ENCODE measurements at places on chromosomes 16 and 17. TPM values are rescaled to one million over a fixed set of nuclear protein-coding genes. Genes with fewer than 3 reads are reported as not detected.

Gene LHX1
- total RNA-seq, result not detected

DNA sequence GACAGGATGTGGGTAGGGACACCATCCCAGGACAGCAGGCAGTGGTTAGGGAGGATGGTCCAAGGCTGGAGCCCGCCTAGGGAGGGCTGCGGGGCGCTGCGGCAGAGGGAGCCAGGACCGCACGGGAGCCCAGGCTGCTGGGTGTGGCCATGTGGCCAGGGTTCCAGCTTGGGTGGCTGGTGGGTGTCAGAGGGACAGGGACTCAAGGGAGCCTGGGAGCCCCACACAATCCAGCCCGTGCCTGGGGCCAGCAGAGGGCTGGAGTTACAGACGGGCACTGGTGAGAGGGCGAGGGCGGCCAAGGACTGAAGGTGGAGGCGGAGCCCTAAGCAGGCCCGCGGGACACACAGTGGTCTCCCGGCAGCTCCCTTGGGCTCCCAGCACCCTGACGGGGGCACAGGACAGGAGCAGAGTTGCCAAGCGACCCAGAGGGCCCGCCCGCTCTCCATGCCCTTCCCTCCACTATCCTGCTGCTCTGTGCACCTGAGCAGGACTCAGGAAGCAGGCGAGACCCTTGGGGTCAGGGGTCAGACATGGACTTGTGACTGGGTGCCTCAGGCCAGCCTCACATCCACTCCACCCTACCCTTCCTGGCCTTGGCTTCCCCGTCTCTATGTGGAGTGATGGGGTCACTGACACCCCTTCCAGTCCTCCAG, 7.1 kb downstream of the MRPL28 start:
- DNase-seq, result no peak

Gene KDM8
- total RNA-seq, result 6.8 TPM

DNA sequence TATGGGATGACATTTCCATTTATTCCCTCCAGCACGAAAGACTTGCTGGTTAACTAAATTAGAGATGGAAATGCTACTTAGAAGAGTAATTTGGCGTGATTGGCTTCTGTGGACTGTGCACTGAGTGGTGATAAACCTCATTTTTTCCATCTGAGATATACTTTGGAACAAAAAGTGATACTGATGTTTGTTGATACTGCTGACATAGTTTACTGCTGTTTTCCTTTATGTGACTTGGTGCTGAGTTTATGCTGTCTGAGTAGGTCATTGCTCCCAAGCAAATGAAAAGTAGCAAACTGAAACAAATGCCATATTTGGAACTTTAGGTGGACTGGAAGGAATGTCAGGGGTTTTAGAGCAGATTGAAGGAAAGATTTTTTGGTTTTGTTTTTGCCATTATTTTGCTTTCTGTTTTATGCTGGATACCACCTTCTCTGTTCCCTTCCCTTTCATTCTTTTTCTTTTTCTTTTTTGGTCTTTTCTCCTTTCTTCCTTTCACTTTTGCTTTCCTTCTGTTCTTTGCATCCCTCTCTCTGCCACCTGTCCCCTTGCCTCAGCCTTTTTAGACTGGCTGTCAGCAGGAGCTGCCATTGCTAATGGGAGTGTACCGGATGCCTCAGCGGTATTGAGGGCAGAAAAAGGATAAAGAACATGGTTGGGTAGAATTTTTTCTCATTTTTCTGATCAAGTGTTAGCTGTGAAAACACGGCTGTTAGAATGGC, 41.8 kb downstream of the NUP93 start:
- no peak for DNase-seq

GRCh38 chr16:48117217-48118105, 38.3 kb downstream of the ABCC12 start:
- DNase-seq, result no peak

DNA sequence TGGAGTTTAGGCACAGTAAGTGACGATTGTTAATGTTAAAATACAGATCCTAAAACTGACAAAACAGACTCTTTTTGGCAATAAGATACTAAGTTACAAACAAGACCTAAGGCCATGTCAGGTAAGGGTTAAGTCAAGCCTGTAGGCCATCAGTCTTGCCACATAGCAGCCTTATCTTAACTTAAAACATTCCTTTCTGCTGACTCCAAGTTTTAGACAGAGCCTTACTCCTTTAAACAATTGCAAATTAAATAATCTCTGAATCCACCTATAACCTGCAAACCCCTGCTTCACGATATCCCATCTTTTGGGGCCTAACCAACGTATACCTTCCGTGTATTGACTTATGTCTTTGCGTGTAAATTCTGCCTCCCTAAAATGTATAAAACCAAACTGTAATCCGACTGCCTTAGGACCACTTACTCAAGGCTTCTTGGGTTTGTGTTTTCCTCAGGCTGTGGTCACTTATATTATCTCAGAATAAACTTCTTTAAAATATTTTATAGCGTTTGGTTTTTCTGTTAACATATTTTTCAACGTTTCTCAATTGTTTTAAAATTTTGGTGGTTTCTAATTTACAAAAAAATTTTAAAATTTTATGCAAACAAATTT, 64.4 kb downstream of the EFCAB5 start:
- DNase-seq, result no peak

GRCh38 chr17:12348476-12348875, 317.2 kb upstream of the MYOCD start:
- no peak for DNase-seq

DNA sequence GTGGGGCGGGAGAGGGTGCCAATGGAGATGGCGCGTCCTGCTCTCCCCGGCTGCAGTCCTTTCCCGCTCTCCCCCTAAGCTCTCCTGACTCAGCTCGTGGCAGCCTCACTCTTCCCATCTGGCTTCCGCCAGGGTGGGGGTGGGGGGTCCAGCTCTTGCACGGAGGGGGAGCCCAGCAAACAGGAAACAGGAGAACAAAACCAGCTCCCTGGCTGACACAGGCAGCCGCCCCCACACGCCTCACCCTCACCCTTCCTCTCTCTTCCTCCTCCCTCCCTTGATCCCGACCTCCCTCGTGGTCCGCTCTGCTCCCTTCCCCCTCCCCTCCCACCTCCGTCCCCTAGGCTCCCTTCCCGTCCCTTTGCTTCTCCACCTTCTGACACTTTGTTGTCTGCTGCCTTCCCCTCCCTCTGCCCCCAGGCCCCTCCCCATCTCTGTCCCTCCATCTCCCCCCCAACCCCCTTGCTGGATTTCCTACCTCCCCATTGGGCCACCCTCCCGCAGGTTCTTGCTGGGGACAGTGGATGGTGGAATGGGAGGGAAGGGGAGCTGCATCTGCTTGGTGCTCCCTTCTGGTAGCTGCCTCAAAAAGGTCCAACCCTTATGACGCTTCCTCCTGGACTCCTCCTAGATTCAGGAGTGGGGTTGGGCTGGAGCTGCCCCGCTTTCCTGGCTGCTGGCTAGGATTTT, 23.7 kb downstream of the ARHGAP23 start:
- DNase-seq, result no peak

GRCh38 chr16:85269165-85269564, 156.9 kb upstream of the CIBAR2 start:
- DNase-seq, result no peak

DNA sequence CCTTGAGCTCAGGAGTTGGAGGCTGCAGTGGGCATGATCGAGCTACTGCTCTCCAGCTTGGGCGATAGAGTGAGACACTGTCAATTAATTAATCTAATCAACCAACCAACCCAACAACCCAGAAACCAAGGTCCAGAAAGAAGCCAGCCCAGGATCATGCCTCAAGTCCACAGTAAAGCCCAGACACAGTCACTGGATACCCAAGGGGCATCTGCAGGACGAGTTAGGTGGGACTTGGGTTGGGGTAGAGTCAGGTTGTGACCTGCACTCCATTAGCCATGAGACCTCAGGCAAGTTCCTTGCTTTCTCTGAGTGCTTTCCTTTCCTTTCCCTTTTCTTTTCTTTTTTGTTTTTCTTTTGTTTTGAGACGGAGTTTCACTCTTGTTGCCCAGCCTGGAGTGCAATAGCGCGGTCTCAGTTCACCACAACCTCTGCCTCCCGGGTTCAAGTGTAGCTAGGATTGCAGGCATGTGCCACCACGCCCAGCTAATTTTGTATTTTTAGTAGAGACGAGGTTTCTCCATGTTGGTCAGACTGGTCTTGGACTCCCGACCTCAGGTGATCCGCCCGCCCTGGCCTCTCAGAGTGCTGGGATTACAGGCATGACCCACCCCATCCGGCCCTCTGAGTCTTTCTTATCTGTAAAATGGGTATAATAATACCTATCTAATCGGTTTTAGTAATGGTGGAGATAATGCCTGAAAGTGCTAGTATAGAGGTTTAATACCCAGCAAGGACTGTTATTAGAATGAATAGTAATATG, 3.5 kb upstream of the HSD17B1 start:
- no peak for DNase-seq

- no peak for DNase-seq
Observed at GRCh38 chr16:51355195-51355594, 204.1 kb upstream of the SALL1 start.

DNA sequence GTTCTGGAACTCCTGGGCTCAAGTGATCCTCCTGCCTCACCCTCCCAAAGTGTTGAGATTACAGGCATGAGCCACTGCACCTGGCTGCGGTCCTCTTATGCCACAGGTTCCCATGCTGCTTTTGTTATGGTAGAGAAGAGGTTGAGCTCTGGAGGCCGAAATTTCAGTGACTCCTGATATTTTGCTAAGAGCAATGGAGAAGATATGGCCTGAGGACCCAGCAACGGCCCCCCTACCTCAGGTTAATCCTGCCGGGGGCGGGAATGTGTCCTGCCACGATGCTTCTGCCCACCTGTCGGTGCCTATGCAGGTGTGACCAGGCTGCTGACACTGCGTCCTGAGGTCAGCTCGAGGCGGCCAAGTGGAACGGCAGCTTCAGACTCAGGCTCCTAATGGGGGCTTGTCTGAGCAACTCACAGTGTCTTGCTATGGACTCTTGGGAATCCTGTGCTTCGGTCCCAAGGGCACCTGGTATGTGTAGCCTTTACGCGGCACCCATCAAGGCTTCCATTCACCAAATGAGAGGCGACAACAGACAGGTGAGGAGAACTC, 7.6 kb upstream of the SEC14L1 start:
- no peak for DNase-seq

Gene TMEM204
- total RNA-seq, result 44.5 TPM

Gene BCO1
- 3.1 TPM for total RNA-seq

Gene MPHOSPH6
- 39.1 TPM for total RNA-seq

- no peak for DNase-seq
Observed at GRCh38 chr17:6800422-6801027, 24.5 kb downstream of the FBXO39 start.

DNA sequence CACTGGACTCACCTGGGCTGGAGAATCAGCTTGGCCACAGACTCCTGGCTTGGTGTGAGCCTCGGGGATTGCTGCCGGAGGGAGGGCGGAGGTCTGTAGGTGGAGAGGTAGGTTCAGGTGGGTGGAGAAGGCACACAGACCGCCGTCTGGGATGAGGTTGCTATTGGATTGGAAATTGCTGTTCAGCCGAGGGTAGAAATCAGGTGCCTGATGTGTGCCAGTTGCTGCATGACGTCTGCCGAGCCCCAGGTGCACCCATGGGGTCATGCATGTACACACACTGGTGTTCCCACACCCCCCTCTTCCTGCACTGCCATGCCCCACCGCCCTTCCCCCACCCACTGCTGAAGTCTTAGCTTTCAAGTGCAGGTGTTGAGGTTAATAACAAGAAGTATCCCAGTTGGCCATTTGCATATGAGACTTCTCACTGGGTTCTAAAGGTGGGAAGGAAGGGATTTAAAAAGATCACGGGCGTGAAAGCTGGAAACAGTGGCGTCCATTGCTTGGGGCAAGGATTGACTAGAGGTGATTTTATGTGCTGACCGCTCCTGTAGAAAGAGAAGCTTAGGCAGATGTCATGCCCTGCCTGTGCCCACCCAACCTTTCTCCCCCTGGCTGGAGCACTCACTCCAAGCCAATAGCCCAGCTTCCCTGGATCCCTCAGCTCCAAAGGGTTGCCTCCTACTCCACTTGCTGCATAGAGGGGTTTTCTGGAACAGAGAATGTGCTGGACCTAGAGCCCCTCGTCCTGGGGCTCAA, 193.6 kb downstream of the CCDC182 start:
- no peak for DNase-seq

Gene SCRN2
- 22.8 TPM for total RNA-seq

DNA sequence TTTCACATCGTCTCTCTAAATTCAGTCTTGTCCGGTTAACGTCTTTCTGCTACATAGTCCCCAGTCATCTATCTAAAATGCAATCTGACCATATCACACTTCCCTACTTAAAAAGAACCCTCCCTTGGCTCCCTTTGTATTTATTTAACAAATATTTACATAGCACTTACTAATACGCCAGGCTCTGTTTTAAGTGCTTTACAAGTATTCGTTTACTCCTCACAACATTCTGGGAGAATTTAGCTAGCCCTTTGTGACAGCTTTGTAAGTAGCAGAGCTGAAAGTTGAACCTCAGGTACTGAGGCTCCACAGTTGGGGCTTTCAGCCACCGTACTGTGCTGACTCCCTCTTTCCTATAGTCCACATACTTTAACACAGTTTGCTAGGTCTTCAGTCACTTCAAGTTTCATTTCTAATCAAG, 9.2 kb downstream of the PAFAH1B1 start:
- no peak for DNase-seq

Gene SRRM2
- 239 TPM for total RNA-seq

DNA sequence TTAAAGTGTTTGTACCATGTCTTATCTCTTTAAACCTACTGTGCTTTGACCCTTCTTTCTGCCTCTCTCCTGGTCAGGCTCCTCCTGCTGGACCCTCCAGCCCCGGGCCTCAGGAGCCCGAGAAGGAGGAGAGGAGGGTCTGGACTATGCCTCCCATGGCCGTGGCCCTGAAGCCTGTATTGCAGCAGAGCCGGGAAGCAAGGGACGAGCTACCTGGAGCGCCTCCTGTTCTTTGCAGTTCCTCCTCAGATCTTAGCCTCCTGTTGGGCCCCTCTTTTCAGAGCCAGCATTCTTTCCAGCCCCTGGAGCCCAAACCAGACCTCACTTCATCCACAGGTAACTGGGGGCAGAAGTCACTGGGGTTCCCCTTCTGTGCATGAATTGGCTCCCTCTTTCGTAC, 13.6 kb downstream of the CNTROB start:
- no peak for DNase-seq

GRCh38 chr16:4505356-4506147, 29.4 kb downstream of the HMOX2 start:
- no peak for DNase-seq
